ENCODE measurements at places on chromosomes 1 and 21. TPM values are rescaled to one million over a fixed set of nuclear protein-coding genes. Genes with fewer than 3 reads are reported as not detected.

The ANGPTL1 gene
- total RNA-seq: 19.0 TPM

The ANGPTL3 gene
- total RNA-seq: not detected

The RAB3B gene
- total RNA-seq: 0.04 TPM

The DAB1 gene
- 3.3 TPM for total RNA-seq

The SPRR2E gene
- not detected for total RNA-seq

The OR10J1 gene
- total RNA-seq: not detected

The FAM167B gene
- 6.4 TPM for total RNA-seq

The ACTL8 gene
- total RNA-seq: not detected

The PDXK gene
- 45.7 TPM for total RNA-seq

The ADAMTS4 gene
- total RNA-seq: 12.6 TPM

The LDLRAD1 gene
- not detected for total RNA-seq

The RPL22 gene
- total RNA-seq: 75.4 TPM

The TLR5 gene
- total RNA-seq: 3.6 TPM

The CELA2A gene
- not detected for total RNA-seq

The PARS2 gene
- 3.9 TPM for total RNA-seq

The IGSF9 gene
- total RNA-seq: 2.0 TPM

The RRAGC gene
- total RNA-seq: 9.2 TPM

The FAAP20 gene
- total RNA-seq: 18.5 TPM

The RWDD3 gene
- 9.2 TPM for total RNA-seq

The GRIK1 gene
- total RNA-seq: not detected

The NT5C1A gene
- 24.6 TPM for total RNA-seq

The ST6GALNAC5 gene
- total RNA-seq: 1.9 TPM

The FMO2 gene
- total RNA-seq: 28.4 TPM

The SPATA17 gene
- 0.41 TPM for total RNA-seq

The MCOLN3 gene
- total RNA-seq: 5.5 TPM

The GJA4 gene
- total RNA-seq: 31.6 TPM
